ENCODE measurements at places on chromosomes 7 and 10. TPM values are rescaled to one million over a fixed set of nuclear protein-coding genes. Genes with fewer than 3 reads are reported as not detected.

DNA sequence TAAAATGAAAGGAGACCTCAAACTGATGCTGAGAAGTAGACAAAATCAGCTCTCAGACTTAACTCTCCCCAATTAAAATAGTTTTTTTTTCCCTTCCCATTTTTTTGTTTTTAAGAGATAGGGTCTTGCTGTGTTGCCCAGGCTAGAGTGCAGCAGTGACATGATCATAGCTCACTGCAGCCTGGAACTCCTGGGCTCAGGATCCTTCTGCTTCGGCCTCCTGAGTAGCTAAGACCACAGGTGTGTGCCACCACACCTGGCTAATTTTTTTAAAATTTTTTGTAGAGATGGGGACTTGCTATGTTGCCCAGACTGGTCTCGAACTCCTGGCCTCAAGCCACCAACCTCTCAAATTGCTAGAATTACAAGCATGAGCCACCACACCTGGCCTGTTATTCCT, 61.1 kb downstream of the NHLRC2 start:
- no peak for DNase-seq

- DNase-seq = no peak
Measured at GRCh38 chr10:25382029-25382810, 207.4 kb downstream of the GPR158 start.

DNA sequence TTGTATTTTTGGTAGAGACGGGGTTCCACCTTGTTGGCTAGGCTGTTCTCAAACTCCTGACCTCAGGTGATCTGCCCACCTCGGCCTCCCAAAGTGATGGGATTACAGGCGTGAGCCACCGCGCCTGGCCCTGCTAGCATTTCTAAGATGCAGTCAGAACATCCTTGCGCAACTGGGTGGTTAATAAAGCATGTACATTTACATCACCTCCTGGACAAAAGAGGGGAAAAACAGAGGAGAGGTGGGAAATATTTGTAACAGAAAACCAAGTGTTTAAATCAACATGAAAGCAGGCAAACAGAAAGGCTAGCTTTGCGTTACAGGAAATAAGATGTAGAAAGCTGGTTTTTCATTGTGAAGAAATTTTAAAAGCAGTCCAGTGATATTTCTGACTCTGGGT, 220.9 kb upstream of the KMT2E start:
- no peak for DNase-seq

Gene FXYD4
- not detected for polyA plus RNA-seq

GRCh38 chr10:125083576-125083920, 76.8 kb downstream of the CTBP2 start:
- no peak for DNase-seq

Gene LRMDA
- polyA plus RNA-seq = 19.1 TPM

DNA sequence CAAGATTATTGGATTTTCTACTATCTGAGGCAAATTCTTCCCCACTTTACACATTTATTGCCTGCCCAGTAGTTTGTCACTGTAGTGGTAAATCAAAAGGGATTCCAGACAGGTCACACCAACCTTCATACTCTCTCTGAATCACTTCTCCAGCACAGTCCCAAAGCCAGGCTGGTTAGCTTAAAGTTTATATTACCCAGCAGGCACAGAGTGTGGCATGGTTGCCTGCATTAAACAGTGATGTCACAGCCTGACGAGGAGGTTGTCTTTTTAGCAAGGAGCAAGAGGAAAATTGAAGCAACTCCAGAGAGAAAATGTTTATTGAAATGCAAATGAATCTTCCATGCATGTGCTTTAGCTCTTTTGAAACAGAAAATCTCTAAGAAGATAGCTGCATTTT, 375.5 kb upstream of the CELF2 start:
- DNase-seq = no peak

Data from right lung (tissue), 10 donors.